Bronchial epithelial cell (primary cell): ENCODE measurements at places on chromosomes 1 and 21. TPM values are rescaled to one million over a fixed set of nuclear protein-coding genes. Genes with fewer than 3 reads are reported as not detected.

PGLYRP3 gene
- total RNA-seq = 0.53 and 4.6 TPM in 2 replicates

MTHFR gene
- total RNA-seq = 16.3 and 21.6 TPM in 2 replicates

DNA sequence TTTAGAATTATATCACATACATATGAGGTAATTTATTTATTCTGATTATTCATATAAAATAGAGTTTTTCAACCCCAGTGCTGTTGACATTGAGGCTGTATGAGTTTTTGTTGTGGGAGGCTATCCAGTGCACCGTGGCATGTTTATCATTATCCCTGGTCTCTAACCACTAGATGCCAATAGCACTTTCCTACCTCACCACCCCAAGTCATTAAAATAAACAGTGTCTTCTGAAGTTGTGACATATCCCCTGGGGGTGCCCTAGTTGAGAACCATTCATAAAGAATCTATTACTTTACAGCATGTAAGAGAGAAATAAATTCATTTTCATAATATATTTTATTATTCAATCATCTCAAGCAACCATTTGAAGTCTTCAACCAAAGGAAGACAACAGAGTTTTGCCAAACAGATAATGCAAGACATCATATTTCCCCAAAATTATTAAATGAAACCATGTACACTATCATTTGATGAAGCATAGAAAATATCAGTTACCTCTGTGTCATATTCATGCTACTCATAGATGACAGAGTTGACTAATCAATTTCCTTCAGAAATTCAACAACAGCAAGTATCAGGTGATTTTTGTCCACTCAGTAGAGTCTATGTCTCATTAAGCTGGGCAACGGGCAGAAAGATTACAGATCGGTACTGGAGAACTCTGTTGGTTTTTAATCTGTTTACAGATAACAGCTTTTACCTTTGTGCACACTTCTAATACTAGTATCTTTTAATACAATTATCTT lies 39.5 kb upstream of the RGS1 start:
- DNase-seq = no peak

- DNase-seq = no peak
These were observed 38.3 kb downstream of the GALNT2 start for GRCh38 chr1:230105245-230105753.

DNA sequence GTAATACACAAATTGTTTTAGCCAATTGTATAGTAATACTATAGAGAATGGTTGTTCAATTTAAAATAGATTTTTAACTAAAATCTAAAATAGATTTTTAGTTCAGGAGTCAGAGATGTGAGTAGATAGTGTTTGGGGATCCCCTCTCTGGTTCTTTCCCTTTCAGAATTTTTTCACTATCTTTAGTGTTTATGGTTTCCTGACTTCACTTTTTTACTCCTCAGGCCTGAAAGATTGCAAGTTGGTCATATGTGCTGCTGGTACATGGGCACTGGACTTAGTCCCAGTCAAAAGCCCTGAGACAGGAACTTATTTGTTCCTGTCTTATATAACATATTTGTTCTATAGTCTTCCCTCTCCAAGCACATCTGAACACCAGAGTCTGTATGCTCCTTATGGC lies 96.8 kb upstream of the ATP1B1 start:
- no peak for DNase-seq

GRCh38 chr1:21254335-21254951 lies 35.8 kb downstream of the ECE1 start:
- no peak for DNase-seq
